ENCODE measurements at places on chromosomes 13 and 19.

- no peak for ATAC-seq
These were observed at the start of gene TTC9B for GRCh38 chr19:40217934-40218890. TSS of gene TTC9B (minus strand) at chr19:40218384. CDS start at chr19:40218381, 3 bp downstream.

DNA sequence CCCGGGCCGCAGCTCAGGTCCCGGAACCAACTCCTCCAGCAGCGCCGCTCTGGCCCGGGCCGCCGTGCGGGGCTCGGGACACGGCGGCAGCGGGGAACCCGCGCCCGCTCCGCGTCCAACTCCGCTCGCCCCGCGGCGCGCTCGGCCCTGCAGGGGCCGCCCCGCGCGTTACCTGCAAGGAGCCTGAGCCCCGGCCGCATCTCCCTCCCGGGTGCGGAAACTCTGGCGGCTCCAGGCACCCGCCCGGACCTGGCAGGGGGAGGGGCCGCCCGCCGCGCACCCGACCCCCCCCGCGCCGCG is at the start of gene TMTC4:
Gene TMTC4 (minus strand): TSS at position 224 of the 300 bp plus-strand sequence. CDS start 4,433 bp downstream, outside the sequence.
- no peak for ATAC-seq

GRCh38 chr13:66665991-66666390 is 564.1 kb downstream of the PCDH9 start:
- ATAC-seq = no peak

DNA sequence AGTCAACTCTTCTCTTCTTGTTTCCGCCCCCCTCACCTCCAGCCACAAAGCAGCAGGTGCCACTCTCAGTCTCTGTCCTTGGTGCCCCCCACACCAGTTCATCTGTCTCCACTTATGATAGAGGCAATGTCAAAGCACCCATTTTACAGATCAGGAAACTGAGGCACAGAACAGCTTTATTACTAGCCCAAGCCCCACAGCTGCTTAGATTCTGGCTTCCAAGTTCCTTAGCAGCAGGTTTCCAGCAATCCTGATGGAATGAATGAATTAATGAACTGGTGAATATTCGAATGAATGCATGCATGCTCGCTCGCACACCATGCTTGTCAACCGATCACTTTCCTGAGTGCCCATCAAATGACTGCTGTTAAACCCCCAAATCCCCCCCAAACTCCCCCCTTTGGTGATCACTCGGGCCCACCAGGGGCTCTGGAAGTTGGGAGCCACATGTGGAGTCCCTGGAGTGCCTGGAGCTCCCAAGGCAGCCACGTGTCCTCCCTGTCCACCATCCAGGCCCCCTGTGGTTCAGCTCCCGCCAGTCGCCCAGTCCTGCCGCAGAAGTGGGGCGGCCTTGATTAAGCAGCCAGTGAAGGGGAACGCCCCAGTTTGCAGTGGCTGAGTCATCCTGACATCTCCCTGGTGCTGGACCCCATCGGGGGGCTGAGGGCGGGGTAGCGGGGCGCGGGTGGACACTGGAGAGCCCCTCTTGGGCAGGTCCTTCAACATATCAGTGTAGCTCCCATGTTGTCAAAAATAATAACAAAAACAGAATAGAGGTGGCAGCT is 6.8 kb downstream of the PTPRS start:
- ATAC-seq = no peak

GRCh38 chr19:46288896-46289588 is 7.8 kb upstream of the HIF3A start:
- peak; percentile 91 for ATAC-seq

DNA sequence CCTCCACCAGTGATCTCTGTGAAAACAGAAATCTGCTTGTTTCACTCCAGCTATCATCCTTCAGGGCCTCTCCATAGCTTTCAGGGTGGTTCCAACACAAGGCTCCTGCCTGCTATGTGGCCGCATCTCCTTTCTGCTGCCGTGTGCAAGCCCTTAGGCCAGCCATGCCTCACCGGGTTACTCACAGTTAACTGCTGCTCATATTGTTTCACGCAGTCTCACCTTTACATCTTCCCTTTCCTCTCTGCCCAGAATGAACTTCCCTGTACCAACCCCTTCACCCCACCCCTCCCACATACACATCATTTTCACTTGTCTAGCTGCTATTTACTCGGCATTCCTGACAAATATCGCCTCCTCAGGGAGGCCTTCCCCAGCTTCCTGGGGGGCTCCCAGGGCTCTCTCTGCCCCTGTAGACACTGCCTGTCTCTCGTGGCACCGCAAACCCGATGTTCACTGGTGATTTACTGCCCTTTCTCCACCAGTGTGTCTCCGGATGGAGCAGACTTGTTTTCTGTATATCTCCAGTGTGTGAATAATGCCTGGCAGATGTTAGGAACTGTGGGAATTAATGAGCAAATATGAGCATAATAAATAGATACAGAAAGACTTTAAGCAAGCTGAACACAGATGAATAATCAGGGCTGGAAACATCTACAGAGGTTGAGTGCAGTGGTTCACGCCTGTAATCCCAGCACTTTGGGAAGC is 39.3 kb upstream of the GPR183 start:
- no peak for ATAC-seq

DNA sequence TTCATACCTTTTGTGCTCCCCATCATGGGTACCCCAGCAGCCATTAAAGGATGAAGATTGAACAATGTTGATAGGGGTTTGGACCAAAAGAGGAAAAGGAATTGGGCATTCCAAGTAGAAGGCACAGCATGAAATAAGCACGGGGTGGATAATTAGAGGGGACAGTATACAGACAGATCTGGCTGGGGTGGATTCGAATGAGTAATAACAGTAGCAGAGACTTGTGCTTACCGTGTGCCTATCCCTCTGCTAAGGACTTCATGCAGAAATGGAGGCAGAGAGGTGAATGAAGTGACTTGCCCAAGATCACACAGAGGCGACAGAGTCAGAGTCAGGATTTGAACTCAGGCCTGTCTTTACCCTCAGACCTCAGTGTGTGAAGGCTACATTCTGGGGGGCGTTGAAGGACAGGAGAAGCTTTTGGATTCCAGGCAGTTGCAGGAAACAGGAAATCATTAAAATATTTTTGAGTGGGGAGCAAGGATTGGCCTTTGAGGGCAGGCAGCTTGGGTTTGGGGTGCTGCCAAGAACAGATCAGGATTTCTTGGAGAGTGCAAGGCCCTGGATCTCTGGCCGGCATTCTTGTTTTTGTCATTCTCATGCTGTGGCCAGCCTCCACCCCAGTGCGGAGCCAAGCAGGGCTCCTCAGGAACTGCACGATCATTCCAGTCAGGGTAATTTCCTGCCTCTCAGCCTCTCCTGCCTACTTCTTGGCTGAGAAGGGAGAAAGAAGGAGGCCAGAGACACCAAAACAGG is 18.7 kb downstream of the PAF1 start:
- no peak for ATAC-seq
